ENCODE measurements at places on chromosomes 2 and 18. TPM values are rescaled to one million over a fixed set of nuclear protein-coding genes. Genes with fewer than 3 reads are reported as not detected.

Gene ABCG5
- not detected for total RNA-seq

Gene RGPD3
- total RNA-seq, result 0.09 TPM

Gene LCT
- not detected for total RNA-seq

Gene TFCP2L1
- total RNA-seq, result under 0.01 TPM

Gene SERPINB7
- not detected for total RNA-seq

Gene SCYGR3
- total RNA-seq, result not detected

Gene OR6B2
- not detected for total RNA-seq

Gene GAREM1
- total RNA-seq, result 1.9 TPM

Gene GCKR
- 6.7 TPM for total RNA-seq

Gene WDR43
- total RNA-seq, result 80.2 TPM

Gene IL1RL2
- total RNA-seq, result not detected

Gene SKA1
- 15.0 TPM for total RNA-seq

Gene IL36A
- total RNA-seq, result 0.09 TPM

Gene ABCB11
- total RNA-seq, result 0.18 TPM

Gene ADD2
- total RNA-seq, result 4.3 TPM

Gene FAM124B
- total RNA-seq, result 130 TPM

Gene LYPD6
- total RNA-seq, result 1.8 TPM

All from endothelial cell of coronary artery (primary cell).